ENCODE measurements at places on chromosomes 13 and 19.

GRCh38 chr19:1155352-1156304 is 18.4 kb downstream of the SBNO2 start:
- no peak for DNase-seq

GRCh38 chr13:19960653-19960976 is 2.1 kb downstream of the ZMYM2 start:
- DNase-seq = no peak

GRCh38 chr19:1410789-1411188 is 3.4 kb downstream of the DAZAP1 start:
- no peak for DNase-seq

DNA sequence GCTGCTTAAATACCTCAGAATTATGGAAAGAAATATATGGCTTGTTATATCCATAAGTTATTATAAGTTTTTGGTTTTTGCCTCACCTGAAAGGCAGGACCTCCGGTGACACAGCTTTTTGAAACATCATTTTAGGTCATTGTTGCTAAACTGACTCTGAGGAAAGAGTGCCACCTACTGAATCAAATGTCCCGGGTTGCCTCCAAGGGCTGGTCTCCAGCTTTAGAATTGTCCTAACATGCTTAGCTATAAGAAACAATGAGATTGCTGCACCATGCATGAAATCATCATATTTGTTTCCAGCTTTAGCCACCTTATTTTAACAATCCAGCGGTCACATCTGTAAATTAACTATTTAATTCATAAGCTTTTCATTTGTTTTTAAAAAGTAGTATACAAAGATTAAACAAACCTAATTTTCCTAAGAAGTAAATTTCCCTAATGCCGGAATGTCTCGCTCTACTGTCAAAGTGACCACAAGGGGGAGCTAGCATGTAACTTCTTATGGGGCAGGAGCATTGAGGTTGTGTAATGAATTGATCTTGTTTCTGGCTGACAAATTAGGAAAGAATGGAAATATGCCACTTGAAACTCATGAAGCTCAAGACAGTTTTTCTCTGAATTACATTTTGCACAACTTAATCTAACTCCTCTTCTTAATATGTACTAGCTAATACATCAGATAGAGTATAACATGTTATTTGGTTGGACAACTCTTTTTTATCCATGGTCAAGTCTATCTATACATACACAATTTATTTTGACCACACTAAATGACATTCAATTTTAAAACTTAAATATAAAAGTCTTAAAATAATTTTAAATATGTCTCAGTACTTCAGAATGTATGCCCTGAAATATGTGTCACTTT is 6.7 kb upstream of the PCDH17 start:
- DNase-seq = no peak

DNA sequence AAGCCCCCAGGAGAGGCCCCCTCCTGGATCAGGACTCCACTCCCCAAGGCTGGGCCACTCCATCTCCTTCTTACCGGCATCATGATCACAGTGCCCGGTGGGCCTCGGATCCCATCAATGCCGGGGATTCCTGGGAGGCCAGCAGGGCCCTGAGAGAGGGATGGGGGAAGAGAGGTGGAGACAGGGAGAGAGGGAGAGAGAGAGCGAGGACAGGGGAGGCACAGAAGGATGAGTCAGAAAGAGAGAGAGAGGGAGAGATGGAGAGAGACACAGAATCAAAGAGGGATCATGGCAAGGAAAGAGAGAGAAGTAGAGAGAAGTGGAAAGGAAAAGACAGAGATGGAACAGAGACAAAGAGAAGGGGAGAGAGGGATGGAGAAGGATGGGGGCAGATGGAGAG is 13.8 kb downstream of the COL5A3 start:
- DNase-seq = no peak

DNA sequence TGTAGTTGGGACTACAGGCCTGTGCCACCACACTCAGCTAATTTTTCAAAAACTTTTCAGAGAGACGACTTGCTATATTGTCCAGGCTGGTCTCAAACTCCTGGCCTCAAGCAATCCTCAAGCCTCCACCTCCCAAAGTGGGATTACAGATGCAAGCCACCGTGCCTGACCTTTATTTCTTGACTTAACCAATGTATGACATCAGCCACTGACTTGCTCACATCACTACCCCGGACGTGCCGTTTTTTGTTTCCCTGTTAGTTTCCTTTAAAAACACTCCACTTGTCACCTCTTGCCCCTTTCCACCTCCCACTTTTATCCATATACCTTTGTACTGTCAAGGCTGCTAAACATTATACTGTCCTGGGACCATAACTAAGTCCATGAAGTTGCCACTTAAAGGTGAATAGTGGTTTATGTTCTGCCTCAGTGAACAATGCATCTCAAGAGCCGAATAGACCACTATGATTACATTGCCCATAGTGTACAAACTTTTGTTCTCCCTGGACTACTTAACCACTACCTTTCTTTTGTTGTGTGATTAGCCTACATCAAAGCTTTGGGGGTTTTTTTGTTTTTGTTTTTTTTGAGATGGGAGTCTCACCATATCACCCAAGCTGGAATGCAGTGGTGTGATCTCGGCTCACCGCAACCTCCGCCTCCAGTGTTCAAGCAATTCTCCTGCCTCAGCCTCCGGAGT is 2.3 kb upstream of the EPHX3 start:
- no peak for DNase-seq

All from activated B cell treated with CpG ODN at 0.5 μM for 24 hours (primary cell).